ENCODE measurements at places on chromosomes 16 and 17.

- DNase-seq, result no peak
Observed at GRCh38 chr16:6111390-6111789, 1013.8 kb upstream of the EEF2KMT start.

- DNase-seq, result no peak
Observed at GRCh38 chr16:80081846-80082245, 458.9 kb upstream of the DYNLRB2 start.

DNA sequence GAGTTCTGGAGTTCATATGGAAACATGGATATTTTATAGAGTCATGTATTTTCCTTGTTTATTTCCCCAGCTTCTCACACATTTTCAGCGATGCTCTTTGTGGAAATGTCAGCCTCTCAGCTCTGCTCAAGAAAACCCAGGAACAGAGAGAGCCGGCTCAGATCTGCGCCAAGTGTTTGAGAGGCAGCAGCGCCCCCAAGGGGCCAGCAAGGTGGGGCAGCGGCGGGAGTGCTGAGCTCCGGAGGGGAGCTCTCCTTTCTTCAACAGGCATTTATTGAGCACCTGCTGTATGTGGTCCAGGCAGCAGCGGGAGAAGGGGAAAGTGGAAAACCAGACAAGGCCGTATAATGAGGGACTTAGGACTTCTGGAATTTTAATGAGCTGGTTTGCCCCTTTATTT is 421.1 kb upstream of the C16orf82 start:
- DNase-seq, result peak; percentile 19

DNA sequence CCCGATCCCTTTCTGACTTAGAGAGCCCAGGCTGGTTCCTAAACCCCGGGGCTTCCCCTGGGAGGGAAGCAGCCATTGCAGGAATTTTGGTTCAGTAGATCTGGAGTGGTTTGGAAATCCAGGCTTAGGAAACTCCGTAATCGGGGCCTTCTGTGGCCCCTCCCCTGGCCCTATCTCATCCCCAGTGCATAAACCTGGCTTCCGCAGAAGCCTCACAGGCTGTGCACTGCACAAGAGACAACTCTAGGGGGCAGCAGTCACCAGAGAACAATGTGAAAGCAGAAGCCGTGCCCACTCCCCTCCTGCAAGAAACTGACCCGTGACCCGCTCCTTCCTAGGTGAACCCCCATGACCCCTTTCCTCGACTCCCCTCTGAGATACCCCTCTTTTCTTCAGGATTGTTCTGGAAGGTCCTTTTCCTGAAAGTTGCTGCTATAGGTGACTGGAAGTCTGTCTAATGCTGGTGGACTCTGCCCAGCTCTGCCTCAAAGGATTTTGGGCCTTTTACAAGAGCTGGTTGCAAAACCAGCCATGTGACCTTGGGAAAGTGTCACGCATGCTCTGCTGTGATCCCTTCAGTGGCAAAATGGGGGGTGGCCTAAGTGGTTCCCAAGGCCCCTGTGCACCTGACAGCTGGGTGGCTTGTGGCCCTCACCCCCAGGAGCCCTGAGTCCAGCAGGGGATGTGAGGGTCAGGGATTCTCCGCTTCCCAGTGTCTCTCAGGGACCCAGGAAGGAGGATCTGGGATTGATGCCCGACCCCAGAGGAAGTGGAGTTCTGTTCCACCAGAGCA is 14.4 kb downstream of the GUCY2D start:
- peak; percentile 48 for DNase-seq

DNA sequence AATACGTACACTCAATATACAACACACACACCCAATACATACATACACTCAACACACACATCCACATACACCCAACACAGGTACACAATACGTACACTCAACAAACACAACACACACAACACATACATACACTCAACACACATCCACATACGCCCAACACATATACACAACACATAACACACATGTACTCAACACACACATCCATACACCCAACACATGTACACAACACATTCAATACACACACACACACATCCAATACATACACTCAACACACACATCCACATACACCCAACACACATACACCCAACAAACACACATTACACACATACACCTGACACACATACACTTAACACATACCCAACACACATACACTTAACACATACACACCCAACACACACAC is 95.9 kb downstream of the CCDC182 start:
- DNase-seq, result no peak

- DNase-seq, result no peak
Observed at GRCh38 chr16:11666103-11667055, 1.9 kb upstream of the SNN start.

DNA sequence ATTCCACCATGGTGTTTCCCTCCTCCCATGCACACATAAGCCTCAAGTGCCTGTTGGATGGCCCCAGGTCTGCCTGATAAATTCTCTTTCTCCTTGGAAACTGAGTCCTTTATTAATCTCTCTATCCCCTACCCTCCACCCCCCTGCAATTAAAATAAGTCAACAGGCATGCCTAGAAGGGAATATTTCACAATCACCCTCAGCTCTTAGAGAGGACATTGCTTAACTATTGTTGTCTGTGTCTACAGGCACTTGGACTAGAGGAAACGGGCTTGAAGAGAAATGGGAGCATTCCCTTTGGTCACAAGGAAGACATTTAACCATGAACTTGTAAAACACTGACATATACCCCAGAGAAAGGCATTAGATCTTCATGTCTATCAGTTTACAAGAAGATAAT is 39.5 kb downstream of the RCVRN start:
- no peak for DNase-seq

DNA sequence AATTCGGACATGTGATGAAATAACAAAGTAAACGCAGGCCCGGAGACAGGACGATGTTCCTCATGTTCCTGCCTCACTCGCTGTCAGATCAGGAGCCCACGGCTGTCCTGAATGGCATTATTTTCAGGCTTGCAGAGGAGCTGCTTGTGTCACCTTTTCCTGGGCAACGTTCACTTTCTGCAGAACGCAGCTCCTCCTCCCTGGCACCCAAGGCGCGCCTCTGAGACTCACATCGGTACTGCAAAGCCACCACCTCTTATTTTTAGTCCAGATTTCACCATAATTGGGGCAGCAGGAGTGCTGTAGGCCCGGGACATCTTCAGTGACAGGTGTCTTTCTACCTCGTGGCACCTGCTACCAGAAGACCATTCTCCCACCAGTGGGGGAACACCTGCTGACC is 8.0 kb upstream of the C16orf96 start:
- DNase-seq, result no peak

All from Ammon's horn (tissue), 1 donor.